ENCODE measurements at places on chromosomes 4 and X.

DNA sequence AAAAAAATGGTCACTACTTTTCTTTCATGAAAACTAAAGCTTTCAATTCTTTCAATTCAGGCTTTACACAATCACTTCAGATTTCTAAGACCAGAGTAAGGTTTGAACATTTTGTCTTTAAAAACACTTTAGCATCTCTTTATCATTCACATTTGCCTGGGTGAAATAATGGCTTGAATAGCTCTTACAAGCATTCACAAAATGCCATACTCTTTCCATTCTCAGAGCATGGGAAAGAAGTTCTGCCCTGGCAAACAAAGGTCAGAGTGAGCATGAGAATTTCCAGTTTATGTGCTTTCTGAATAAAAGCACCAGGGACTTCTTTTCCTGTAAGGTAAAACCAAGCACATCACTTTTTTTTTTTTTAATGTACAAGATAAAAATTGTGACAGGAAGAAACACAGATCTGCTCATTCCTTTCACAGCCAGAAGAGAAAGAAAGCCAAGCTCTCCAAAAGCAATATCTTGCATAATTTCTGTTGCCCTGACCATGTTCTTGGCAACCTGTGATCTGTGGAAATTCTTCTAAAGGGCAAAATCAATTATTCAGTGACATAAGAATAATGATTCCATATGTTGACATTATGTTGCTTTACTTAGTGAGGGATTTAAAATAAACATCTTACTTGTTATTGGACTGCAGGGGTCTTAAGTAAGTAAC, 64.8 kb downstream of the CD40LG start:
- no peak for DNase-seq

DNA sequence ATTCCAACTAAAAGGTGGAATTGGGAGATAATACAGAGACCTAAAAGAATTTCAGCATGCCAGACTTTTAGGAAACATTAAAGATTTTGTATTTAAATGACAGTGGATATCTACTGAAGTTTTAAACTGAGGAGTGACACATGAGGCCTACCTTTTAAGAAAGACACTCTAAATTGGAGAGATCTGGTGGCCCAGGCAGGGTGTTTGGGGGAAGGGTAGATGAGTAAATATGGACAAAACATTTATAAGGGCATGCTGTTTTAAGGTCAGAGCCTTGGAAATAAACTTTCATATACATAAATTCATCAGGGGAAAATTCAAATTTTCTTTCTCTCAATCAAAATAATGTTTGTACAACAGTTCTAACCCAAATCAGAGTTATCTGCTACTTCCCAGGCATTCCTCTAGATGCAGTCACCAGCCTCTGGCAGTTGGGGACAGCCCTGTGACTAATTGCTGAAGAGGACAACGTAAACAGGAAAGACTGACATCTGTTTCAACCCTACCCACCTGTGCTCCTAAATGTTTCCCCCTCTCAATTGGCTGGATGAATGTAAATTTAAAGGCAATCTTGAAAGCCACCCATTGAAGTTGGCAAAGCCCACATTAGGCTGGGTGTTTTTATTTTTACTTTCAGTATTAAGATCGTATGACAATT, 1646.9 kb upstream of the ADGRL3 start:
- no peak for DNase-seq

- DNase-seq = no peak
These were observed 13.1 kb downstream of the ACSL1 start for GRCh38 chr4:184812651-184813181.

DNA sequence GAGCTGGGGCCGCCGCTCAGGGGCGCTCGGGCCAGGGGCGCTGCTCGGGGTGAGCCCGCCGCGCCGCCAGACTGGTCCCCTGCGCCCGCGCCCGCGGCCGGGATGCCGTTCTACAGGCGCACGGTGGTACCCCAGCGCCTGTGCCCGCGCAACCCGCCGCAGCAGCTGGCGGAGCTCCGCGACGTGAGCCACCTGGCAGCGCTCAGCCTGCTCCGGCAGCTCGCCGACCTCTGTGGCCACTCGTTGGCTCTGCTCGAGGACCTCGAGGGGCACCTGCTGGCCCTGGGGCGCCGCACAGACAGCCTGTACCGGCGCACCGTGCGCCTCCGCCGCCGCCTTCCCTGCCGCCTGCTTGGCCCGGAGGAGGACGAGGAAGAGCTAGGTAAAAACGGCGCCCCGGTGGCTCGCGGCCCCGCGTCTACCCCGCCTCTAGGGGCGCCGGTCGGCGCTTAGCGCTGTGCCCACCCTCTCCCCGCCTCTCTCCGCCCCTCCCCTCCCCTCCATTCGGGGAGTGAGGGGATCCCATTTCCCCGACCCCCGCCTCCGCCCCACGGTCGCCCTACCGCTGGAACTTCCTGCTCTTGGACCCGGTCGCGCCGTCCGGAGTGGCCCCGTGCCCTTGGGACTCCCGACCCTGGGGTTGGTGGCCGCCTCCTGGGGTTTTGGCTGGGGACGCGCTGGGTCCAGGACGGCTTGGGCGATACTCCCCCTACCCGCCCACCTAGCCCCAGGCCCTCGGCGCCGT, 513 bp downstream of the NHSL2 start:
- no peak for DNase-seq

DNA sequence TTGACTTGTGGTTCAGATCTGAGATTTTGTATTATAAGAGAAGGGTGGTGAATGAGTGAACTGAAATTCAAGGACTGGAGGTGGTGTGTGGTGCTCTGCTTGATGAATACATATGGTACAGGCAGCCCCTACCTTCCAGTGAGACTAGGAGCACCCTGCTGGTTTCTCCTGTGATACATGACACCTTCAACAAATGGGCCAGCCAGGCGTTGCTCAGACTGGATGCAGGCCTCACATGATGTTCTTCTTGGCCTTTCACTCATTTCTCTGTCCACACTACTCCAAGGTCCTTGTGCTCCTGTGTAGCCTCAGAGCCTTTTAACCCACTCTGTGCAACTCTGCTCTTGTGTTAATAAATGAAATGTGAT, 67.2 kb downstream of the FNIP2 start:
- no peak for DNase-seq

- DNase-seq = no peak
These were observed 39.4 kb downstream of the GEMIN8 start for GRCh38 chrX:13990126-13990800.

DNA sequence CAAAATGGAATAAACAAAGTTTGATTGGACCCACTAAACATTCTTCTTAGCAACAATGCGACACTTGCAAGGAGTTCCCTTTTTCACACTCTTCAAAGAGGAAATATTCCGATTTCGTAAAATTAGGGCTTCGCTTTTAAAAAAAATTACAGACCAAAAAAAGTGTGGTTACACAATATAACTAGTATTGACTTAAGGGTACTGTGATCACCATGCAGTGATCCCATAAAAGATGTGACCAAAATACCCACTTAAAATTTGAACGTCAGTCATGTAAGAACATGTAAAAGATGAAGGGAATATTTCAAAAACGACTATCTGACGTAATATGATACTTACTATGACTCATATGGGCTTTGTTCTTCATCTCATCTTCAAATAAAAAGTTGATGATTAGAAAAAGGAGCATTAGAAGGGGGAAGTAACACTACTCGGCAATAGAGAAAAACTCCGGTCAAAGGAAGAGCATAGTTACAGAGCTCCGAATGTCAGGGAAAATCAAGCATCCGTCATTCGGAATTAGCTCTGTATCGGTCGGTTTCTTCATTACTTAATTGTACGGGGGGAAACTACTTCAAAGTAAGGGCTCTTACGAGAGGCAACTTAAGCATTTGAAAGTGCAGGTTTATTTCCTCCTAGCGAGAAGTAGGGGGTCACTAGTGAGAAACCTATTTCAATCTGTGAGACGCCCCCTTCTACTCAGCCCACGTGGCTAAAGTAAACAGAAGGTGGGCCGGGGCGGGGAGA, 1.3 kb upstream of the TET2 start:
- no peak for DNase-seq

GRCh38 chrX:55488593-55489313, 895 bp downstream of the USP51 start:
- peak; percentile 45 for DNase-seq

DNA sequence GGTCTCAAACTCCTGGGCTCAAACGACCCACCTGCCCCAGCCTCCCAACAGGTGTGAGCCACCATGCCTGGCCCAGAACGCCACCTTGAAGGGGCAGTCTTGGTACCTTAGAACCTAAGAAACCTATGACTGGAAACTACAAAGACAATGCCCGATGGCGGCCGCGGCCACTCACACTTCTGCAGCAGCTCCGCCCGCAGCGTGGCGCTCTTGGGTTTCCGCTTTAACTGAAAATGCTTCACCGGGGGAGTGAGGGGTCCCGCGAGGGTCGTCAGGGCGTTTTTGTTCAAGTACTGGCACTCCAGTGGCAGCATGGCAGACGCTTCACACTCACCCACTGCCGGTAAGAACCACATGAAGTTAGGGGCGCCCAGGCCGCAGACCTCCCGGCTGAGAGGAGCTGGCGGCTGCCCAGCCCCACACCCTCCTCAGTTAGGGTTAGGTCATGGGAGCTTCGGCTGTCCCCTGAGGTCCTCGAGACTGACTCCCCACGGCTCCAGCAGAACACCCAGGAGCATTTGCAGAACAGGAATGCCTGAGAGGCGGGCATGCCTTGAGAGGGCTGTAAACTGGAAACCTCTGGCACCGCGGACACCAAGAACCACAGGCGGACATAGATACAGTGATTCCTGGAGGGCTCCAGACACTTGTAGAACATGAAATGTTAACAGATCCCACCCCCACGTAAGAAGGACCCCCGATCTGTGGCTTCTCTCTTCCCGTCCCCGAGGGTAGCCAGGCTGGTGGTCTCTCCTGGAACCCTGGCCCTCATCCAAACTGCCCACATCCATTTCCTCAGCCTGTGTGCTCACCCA, 19.0 kb downstream of the NELFA start:
- no peak for DNase-seq

GRCh38 chr4:74092957-74093356, 6.0 kb downstream of the CXCL2 start:
- no peak for DNase-seq

DNA sequence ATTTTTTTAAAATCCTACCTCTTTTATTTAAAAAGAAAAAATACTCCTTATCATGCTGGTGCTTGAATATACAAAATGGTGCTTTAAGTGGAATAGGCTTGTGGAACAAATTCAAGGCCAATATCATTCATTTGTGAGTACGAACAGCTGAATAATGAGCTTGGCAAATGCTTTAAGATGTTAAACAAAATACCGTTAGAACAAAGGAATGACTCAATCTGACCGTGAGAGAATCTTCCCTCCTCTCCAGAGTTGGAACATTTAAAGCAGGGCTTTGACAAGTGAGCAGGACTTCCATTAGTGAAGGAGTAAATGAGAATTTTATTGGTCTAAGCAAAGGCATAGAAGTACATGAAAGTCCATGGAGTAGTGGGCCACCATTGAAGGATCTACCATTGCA, 74.5 kb downstream of the DCLK2 start:
- DNase-seq = no peak

DNA sequence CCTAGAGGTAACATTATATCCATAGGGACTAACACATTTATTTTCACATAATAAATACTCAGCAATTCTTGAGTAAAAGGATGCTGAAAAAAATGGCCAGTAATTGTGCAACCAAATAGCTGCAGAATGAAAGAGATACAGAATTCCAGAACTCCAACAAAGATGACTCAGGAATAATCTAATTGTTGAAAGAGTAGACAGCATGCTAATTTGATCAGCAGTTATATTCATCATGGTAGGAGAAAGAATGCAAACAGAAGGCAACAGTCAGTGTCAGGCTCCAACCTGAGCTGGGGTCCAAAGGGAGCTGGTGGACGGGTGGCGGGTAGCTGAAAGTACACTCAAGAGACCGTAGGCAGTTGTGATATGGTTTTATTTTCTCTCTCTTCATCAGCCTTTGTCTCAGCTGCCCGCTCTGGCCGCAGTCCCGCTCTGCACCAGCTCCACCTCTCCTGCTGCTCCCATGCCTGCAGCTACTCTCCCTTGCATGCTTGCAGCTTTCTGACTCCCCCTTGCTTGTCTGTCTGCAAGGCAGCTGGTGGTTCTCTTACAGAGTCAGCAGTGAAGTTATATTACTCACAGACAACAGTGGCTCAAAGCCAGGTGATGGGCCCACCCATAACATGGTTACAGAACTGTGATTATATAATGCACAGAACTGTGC, 1150.1 kb downstream of the STIM2 start:
- no peak for DNase-seq

DNA sequence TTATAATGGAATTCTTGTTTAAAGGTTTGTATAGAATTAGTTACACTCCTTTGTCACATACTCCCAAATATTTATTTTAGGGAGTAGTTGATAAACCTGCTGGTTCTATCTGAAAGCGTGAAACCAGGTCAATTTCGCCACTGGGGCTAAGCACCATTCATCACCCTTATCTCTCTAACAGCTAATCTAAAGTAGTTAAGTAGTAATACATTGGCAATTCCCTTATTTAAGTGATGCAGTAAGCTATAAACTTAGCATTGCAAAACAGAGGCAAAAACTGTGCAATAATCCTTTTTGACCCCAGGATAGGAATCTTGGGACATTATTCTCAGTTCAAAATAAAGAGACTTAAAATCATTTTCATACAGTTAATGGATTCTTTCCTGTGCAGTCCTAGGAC, 33.7 kb upstream of the PTPN13 start:
- DNase-seq = no peak

DNA sequence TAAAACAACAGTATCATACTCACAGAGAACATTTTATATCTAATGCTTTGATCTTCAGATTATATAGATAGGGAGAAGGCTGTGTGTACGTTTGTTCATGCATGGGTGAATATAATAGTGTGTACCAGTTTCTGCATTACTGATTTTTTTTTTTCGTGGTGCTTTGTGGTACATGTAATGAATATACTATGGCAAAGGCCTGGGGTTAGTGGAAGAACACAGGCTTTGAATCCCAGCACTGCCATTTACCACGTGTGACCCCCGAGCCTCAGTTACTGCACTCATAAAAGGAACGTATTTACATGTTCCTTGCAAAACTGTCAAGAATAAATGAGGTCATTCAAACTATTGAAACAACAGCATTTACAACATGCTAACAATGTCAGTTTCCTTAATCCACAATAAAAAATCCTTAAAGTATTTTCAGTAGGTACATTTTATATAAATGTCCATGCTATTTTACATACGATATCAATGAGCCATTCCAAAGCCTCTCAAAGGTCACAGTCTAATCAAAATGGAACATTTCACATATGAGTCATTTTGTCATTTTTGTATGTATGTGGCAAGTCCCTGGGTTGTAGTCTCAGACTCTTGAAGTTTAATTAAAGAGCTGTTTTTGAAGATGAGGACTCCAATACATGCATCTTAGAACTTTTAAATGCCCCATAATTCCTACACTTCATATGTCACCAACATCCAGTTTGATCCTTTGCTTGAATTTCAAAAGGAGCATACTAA, 242.8 kb downstream of the PPP3CA start:
- DNase-seq = no peak

DNA sequence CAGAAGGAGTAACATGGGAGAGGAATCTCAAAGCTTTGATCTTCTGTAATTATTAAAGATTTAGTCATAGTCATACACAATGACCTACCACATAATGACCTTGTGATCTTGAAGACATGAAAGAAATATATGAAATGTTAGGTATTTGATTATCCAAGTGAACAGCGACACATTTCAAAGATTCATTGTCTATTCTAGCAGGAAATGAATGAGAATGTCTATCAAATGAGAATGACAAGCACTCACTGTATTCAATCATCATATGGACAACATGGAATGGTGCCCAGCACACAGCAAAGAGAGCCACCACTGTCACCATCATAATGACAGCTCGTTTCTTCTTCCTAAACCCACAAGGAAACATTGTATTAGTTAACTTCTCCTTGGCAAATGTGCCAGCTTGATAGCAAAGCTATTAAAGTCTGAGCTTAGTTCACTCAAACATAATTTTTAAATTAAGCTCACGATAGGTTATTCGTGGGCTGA, 50.6 kb downstream of the QRFPR start:
- DNase-seq = no peak

- no peak for DNase-seq
These were observed 21.9 kb downstream of the MED28 start for GRCh38 chr4:17636341-17636695.
